ENCODE measurements at places on chromosomes 1 and 21. TPM values are rescaled to one million over a fixed set of nuclear protein-coding genes. Genes with fewer than 3 reads are reported as not detected.

The METTL25B gene
- 40.0 TPM for total RNA-seq

The LRRIQ3 gene
- total RNA-seq: 1.0 TPM

The PRR9 gene
- total RNA-seq: not detected

The IVL gene
- total RNA-seq: not detected

The DCST1 gene
- not detected for total RNA-seq

The CLCA4 gene
- total RNA-seq: not detected

The DMBX1 gene
- not detected for total RNA-seq

The LAMB3 gene
- 10.7 TPM for total RNA-seq

The MIXL1 gene
- total RNA-seq: 1.5 TPM

The RAB3B gene
- total RNA-seq: 87.1 TPM

The TRIM58 gene
- 1.2 TPM for total RNA-seq

The OLIG2 gene
- total RNA-seq: 1.4 TPM

The OR10R2 gene
- not detected for total RNA-seq

The OR2L2 gene
- 0.22 TPM for total RNA-seq

The ACBD6 gene
- total RNA-seq: 60.8 TPM

The TMEM269 gene
- 0.42 TPM for total RNA-seq

DNA sequence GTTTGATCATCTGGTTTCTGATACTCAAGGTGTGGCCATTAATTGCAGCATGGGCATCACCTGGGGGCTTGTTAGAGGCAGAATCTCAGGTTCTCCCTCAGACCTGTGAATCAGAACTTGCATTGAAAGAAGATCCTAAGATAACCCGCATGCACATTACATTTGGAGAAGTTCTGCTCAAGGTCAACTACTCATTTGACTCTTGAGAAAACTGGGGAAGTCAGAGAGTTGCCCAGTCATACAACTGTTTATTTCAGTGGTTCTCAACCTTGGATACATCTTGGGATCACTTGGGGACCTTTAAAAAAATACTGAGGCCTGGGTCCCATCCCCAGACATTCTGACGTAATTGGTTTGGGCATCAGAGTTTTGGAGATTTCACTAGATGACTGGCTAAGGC is 30.5 kb downstream of the CAMTA1 start:
- DNase-seq: no peak

DNA sequence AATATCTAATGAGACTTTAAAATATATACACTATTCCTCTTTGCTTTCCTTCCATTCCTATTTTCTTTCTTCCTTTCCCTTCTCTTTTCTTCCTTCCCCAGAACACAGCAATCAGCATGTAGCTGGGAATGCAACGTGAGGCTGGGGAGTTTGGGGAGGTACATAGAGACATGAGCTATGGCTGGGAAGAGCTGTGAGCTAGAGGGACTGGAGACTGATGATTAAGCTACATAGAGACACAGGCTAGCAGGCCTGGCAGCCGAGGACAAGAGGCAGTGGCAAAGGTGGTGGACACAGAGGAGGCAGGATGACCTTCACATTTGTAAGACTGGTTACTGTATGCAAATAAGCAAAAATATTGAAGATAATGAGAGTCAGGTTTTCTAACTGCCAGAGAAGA is 7.5 kb downstream of the LPAR3 start:
- no peak for DNase-seq

DNA sequence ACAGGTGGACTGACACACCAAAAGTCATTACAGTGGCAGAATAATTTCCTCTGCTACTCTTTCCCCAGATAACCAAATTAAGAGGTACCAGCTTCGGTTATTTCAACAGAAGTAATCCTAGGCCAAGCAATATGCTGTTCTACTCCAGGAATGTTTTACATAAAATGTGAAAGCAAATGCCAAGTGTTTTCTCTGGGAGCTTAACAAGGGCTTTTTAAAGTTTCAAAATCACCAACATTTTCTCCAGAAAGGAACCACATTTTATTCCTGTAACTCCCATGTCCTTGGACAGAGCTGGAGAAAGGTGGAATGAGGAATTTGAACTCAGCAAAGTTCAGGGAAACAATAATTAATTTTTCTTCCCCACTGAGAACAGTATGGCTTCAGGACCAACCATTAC is 27.2 kb downstream of the CNN3 start:
- DNase-seq: no peak

DNA sequence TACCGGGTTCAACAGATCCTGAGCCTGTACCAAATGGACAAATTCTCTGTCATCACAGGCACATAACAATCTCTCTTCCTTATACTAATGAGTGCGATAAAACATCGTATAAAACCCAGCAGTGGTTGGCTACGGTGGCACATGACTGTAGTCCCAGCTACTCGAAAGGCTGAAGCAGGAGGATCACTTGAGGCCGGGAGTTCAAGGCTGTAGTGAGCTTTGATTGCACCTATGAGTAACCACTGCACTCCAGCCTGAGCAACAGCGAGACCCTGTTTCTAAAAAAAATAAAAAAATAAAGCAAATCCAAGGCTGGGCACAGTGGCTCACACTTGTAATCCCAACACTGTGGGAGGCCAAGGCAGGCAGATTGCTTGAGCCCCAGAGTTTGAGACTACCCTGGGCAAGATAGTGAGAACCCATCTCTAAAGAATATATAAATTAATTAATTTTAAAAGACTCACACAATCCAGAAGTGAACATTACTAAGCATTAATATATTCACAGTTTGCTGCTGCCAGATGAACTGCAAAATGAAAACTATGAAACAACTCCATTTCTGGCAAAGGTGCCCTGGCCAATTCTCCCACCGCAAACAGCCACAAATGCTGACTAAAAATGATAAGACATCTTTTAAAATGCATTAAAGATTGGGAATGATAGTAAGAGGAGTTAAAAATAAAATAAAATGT is 13.1 kb downstream of the ZBTB17 start:
- no peak for DNase-seq

DNA sequence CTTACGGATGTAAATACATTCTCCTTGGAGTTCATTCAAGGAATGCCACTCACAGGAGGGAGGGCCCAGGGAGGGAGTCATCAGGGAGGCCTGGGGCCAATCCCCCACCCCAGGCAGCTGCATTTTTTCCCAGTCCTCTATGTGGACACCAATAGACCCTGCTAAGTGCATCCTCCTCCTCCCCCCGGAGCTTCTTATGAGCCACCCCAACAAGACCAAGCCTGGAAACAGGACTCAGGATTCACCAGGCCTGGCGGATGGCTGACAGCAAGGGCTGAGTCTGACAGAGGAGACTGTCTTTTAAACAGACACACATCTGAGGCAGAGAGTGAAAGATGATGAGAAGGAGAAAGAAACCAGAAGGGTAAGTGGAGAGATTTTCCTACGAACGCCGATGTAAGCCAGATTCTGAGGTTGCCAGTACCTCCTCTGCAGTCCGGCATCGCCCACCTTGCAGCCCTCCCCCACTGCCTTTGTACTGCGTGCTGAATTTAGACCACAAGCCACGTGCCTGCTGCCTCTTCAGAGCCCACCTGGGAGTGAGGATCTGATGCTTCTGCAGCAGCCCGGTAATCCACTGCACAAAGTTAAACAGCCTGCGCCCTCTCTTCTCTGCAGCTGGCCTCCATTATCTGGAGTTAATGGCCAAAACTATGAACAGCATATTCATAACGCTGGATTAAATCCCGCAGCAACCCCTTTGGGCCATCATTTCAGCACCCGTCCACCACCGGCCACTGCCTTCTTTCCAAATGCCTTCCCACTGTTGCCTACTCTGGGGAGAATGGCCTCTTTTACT is 17.6 kb upstream of the SFPQ start:
- DNase-seq: no peak

GRCh38 chr1:196063952-196064351 is 544.3 kb downstream of the KCNT2 start:
- no peak for DNase-seq

GRCh38 chr1:152182944-152183361 is 23.9 kb upstream of the RPTN start:
- no peak for DNase-seq

- no peak for DNase-seq
These were observed 6.1 kb upstream of the MASP2 start for GRCh38 chr1:11052839-11053757.

- no peak for DNase-seq
These were observed 43.9 kb upstream of the POFUT2 start for GRCh38 chr21:45331531-45332147.

DNA sequence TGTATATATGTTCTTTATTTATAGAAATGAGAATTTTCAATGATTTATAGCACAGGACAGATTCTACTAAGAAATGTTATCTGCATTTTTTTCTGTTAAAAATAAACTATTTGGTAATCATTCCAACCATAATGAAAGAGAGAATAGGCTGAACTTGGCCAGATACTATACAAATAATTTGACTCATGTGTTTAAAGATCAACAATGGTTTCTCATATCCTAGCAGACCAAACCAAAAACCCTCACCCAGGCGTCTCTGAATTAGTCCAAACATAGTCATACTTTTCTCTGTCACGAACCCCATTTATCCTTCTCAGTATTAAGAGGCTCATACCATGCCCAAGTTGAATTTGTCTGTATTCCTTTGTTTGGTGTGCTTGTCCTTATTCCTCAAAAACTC is 40.3 kb downstream of the RPE65 start:
- no peak for DNase-seq

GRCh38 chr1:91014475-91014874 is 7.4 kb downstream of the ZNF644 start:
- no peak for DNase-seq

- no peak for DNase-seq
These were observed 150.3 kb downstream of the AMY1C start for GRCh38 chr1:103900005-103900404.

GRCh38 chr1:61028136-61028535 is 54.2 kb upstream of the NFIA start:
- no peak for DNase-seq

GRCh38 chr1:66402194-66402593 is 131.8 kb upstream of the SGIP1 start:
- no peak for DNase-seq

- DNase-seq: no peak
These were observed 113.2 kb upstream of the CYYR1 start for GRCh38 chr21:26686278-26686677.

DNA sequence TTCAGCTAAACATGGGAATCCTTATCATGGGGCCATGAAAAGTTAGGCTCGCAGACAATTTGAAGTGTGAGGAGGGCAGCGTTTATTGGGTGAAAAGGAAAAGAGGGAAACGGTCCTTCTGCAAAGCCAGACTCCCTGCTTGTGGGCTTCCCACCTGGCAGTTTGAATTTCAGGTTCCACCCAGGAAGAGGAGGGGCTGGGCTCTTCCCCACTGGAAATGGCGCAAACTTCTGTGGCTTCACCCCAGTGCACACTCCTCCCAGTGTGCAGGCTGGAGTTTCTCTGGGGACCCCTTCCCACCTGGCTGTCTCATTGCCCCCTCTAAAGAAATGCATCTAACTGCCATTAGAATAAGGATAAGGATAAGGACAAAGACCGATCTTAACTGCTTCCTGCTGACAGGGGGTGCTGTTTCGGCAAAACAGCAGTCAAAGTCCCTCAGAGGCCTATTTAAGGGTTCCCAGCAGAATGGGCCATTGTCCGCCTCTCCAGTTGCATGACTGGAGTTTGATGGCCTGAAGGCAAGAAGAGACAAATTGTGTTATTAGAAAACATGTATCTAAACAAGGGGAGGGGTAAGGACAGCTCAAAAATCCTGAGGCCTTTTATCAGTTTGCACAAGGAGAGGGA is 20.4 kb downstream of the AIM2 start:
- no peak for DNase-seq

- DNase-seq: no peak
These were observed 86.1 kb downstream of the OBSCN start for GRCh38 chr1:228293816-228294500.

DNA sequence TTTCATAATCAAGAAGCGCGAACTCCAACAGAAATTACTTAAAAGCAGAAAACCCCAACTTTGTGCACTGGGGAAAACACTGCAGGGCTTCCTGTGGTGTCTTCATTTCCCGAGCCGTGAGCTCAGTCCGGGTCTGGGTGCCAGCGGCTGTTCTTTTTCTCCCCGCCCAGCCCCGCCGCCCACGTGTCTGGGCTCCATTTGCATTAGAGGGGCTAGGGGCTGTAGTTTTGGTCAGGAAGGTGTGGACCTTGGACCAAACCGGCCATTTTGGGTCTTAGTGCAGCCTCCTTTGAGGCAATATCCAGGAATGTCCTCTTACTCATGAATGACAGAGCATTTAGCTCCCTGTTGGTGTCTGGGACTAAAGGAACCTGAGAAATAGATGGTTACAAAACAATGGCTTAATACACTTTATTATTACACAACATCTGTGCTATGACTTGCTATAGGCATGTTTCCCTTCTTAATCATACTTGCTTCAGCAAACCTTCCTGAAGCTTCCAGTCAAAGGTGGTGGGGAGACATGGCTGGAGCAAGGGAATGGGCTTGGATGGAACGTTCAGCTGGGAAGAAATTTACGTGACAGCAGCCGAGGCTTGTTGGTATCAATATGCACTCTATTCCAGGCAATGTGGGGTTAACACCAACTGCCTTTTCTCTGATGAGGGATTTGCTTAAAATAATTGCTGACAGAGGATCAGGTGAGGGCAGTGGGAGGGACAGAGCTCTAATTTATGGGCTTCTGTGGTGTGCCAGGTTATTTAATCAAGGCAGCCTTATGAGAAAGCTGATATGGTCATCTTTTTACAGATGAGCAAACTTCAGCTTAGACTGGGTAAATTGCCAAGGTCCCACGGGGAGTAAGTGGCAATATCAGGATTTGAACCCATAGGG is 1.1 kb downstream of the AGTRAP start:
- no peak for DNase-seq

- no peak for DNase-seq
These were observed 834.0 kb downstream of the USP25 start for GRCh38 chr21:16563795-16564194.

- no peak for DNase-seq
These were observed 20.2 kb upstream of the ZNF436 start for GRCh38 chr1:23389837-23390321.

DNA sequence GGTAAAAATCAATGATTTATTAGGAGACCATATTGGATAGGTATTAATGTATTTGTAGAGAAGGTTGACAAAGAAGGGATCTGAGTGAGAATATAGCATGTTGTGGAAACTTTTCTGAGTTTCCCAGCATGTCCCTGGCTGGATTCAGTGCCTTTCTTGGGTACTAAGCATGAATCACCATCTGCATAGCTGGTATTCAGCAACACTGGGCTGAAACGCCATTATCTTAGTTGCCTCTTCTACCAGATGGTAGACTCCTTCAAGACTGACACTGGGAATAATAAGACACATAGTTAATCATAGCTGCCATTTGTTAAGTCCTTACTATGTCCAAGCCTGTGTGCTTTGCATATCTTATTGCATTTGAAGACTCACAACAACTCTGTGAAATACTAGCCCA is 45.5 kb downstream of the ATP5PF start:
- no peak for DNase-seq

DNA sequence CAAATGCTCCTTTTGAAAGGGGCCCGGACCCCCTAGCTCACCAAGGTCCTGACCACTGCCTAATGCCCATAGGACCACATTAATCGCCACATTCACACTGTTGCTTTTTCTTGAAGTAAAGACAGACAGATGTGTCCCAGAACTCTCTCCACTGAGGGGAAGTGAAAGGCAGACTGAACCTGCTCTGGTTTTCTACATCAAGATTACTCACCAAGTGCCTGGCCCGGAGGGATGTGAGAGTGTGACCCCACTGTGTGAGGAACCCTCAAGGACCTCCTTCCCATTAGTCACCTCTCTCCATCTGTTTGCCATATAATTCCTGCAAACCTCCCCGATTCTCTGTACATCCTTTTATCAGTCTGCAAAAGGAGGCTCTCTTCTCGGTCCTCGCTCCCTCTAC is 381.5 kb downstream of the OMA1 start:
- DNase-seq: no peak

- DNase-seq: no peak
These were observed 34.9 kb downstream of the HSF2BP start for GRCh38 chr21:43624339-43624738.

All from progenitor cell of endocrine pancreas (in vitro differentiated cells).